ENCODE measurements at places on chromosomes 6 and 20.
A peak's percentile ranks its signal among the peaks of the same experiment; 100 is the strongest.

GRCh38 chr6:169045486-169045885 is 208.2 kb downstream of the THBS2 start:
- no peak for DNase-seq

GRCh38 chr6:135215563-135215962 is 34.5 kb downstream of the MYB start:
- DNase-seq = no peak

- DNase-seq = peak; percentile 11
These were observed at the start of gene FAM162B for GRCh38 chr6:116764961-116765841. TSS of gene FAM162B (minus strand) at chr6:116765719. CDS start at chr6:116765576, 143 bp downstream.

GRCh38 chr20:61169874-61170273 is 82.2 kb upstream of the CDH4 start:
- DNase-seq = no peak

DNA sequence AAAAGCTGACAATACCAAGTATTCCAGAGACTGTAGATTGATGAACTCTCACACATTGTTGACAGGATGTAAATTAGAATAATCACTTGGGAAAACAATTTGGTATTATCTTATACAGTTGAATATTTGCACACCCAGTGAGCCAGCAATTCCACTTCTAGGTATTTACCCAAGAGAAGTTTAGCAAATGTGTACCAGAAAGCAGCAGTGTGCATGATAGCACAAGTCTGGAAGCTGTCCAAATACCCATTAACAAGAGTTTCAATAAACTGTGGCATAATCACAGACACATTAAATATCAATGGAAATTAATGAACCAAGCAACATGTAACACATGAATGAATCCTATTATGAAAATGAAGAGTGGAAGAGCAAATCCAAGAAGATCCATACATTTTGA is 233.6 kb downstream of the TPBG start:
- no peak for DNase-seq

- no peak for DNase-seq
These were observed 9.4 kb upstream of the GMPR start for GRCh38 chr6:16228709-16229665.

GRCh38 chr20:4082406-4083097 is 67.2 kb upstream of the RNF24 start:
- no peak for DNase-seq

DNA sequence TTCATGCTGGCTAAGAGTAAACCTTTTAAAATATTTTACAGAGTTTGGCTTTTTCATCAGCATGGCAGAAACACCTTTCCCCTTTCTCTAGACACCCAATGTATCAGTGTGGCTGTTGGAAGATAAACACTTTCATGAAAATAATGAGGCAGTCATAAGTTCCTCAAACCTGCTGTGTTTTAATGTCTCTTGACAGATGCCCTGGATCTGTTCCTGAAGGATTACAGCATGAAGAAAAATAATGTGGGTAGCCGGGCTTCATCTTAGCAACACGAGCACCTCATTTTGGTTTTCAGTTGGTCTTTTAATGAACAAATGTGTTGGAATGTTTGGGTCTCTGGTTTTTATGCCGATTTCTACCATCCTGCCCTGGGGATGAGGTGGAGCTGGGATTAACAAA is 45.5 kb upstream of the UNC93A start:
- no peak for DNase-seq

DNA sequence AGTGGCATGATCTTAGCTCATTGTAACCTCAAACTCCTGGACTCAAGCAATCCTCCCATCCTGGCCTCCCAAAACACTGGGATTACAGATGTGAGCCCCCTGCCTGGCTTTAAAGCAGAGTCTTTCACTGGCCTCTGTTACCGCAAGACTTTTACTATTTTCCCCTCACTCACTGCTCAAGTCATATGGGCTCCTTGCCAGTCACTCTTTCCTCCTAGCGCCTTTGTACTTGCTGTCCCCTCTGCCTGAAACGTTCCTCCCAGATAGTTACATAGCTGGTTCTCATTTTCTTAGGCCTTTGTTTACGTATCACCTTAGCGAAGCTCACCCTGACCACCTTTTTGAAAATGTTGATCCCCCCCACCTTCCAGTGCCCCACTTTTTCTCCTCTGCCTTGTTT is 29.3 kb downstream of the RPRD1B start:
- DNase-seq = no peak

- DNase-seq = no peak
These were observed 776.4 kb downstream of the C6orf118 start for GRCh38 chr6:164533045-164533362.

DNA sequence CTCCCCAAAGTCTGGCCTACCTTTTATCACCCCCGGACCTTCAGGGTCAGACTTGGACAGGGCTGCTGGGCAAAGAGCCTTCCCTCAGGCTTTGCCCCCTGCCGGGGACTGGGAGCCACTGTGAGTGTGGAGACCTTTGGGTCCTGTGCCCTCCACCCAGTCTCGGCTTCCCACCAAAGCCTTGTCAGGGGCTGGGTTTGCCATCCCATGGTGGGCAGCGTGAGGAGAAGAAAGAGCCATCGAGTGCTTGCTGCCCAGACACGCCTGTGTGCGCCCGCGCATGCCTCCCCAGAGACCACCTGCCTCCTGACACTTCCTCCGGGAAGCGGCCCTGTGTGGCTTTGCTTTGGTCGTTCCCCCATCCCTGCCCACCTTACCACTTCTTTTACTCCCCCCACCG is 10.3 kb downstream of the VEGFA start:
- no peak for DNase-seq

DNA sequence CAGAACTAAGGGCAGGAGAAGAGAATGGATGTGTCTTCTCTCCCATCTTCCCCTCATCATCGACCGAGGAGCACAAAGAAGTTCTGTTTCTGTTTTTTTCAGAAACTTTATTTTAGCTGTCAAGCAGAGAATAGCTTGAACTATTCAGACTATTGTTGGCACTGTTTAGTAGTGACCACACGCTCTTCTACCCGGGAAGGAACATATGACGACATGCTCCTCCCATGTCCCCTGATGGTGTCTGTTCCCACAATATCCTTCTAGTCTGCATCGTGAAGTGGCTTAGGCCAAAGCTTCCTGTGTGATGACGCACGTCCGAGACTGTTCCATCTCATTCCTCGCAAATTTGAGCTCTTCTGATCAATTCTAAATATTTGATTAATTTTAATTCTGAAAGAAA is 27.2 kb upstream of the KIF25 start:
- no peak for DNase-seq

GRCh38 chr20:51437182-51437924 is 105.2 kb downstream of the NFATC2 start:
- no peak for DNase-seq

DNA sequence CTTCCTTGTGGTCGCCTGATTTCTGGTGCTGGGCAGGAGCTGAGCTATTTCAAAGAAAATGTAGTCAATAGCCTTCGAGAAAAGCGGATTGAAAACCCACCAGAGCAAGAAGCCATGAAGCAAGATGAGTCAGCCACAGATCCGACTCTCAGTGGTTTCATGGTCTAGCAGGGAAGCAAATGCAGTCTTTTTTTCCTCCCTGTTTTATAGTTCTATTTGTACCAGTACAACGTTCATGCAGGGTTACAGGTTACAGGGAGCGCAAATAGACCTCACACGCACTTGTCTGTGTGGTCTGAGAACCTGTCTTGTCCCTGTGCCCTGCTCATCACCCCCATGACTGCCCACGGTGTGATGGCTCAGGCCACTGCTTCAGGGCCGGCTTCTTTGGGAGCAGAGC is 309.8 kb upstream of the SUPT3H start:
- DNase-seq = no peak

- no peak for DNase-seq
These were observed 684.6 kb downstream of the DOK5 start for GRCh38 chr20:55160037-55160436.

DNA sequence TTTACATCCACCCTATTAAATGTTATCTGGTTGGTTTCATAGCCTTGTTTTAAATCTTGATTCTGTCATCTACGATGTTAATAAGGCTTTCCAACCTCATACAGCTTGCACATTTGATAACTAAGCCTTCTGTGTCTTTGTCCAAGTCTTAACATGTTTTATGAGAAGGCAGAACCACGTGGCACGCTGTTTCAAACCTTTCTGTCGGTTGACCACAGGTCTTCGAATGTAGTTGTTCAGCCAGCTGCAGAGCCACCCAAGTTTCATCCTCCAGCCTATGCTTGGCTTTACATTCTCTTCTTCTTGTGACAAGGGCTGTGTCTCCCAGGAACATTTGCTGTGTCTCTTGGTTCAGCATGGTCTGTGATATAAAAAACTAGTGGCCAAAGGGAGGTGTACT is 15.7 kb upstream of the SGK2 start:
- DNase-seq = peak; percentile 63

- no peak for DNase-seq
These were observed 49.4 kb downstream of the DTD1 start for GRCh38 chr20:18637224-18637623.

GRCh38 chr20:62317167-62317655 is 14.4 kb downstream of the ADRM1 start:
- DNase-seq = no peak

GRCh38 chr6:136401749-136402148 is 112.1 kb upstream of the BCLAF1 start:
- peak; percentile 9 for DNase-seq

DNA sequence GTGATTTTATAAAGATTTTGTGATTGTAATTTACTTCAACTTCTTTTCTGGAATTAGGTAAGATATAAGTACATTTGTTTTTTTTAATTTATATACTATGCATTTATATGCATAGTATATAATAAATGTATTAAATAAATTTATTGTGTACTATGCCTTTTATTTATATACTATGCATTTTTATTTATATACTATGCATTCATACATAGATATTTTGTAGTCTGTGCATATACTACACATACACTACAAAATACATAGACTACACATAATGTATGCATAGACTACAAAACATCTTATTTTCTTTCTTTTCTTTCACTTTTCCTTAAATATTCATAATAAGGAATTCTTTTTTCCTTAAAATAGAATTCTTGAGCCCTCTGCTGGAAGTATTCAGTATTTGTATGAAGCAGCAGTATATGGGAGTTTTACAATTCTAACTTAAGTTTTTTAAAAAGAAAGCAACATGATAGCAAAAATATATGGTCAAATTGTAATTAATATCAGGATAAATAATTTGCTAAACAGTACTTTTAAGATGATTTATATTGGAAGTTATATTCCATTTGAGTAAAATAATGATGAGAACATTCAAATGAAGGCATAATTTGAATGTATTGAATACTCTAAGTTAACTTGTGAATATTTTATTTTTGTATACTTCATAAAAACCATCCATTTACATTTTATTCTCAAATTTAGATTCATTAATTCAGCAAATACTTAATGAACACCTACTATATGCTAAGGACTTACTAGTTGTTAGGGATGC is 129.3 kb downstream of the KLHL32 start:
- DNase-seq = peak; percentile 28

DNA sequence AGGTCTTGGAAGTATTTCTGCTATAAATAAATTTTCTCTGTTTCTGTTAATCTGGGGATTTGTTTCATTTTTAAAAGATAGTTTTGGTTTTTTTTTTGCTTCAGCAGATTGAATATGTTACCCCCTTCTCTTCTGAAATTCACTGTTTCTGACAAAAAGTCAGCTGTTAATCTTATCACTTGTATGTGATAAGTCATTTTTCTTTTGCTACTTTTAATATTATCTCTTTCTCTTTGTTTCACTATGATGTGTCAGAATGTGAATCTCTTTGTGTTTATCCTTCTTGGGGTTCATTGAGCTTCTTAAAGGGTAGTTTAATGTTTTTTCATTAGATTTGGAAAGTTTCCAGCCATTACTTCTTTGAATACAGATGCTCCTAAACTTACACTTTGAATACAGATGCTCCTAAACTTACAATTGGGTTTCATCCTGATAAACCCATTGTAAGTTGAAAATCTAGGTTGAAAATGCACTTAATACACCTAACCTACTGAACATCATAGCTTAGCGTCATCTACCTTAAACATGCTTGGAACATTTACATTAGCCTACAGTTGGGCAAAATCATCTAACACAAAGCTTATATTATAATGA is 154.2 kb upstream of the COL21A1 start:
- no peak for DNase-seq

DNA sequence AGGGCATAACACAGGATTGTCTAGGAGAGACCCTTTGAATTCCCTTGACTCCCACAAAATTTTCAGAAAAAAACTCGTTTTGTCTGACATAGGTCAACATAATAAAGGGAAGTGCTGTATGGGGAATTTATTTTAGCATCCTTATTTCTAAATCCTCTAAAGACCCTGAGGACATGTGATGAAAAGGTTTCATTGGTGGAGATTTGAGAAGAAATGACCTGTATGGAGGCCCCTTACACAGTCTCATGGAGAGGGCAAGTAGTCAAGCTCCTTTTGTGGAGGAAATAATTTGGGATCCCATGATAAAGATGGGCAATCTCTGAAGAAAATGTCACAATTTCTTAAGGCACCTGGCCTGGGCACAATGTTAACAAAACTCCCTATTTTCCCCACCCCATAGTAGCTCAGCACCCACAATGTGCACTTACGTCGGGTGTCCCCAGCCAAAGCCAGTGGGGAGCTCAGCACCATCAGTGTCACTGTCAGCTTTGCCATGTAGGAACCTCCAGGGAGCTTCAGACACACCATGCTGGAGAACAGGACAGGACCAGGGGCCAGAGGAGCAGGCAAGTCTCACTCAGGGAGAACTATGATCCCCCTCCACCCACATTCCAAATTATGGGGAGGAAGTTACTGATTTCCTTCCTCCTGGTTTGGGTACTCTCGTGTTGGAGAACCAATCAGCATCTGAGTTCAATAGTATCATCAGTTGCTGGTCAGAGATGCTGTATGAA is at the start of gene HLA-DRB5:
Gene HLA-DRB5 (minus strand): TSS at position 591 of the 734 bp plus-strand sequence. CDS start 63 bp downstream, at position 528.
- no peak for DNase-seq

DNA sequence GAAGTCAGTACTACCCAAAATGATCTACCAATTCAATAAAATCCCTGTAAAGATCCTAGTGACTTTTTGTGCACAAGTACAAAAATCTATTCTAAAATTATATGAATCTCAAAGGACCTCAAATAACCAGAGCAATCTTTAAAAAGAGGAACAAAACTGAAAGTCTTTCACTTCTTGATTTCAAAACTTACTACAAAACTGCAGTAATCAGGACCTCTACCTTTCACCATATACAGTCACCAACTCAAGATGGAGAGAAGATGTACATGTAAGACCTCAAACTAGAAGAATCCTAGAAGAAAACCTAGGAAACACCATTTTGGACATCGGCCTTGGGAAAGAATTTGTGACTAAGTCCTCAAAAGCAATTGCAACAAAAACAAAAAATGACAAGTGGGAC is 109.5 kb upstream of the CD93 start:
- no peak for DNase-seq

- peak; percentile 64 for DNase-seq
These were observed 33.9 kb downstream of the SLC17A4 start for GRCh38 chr6:25788305-25788922.

DNA sequence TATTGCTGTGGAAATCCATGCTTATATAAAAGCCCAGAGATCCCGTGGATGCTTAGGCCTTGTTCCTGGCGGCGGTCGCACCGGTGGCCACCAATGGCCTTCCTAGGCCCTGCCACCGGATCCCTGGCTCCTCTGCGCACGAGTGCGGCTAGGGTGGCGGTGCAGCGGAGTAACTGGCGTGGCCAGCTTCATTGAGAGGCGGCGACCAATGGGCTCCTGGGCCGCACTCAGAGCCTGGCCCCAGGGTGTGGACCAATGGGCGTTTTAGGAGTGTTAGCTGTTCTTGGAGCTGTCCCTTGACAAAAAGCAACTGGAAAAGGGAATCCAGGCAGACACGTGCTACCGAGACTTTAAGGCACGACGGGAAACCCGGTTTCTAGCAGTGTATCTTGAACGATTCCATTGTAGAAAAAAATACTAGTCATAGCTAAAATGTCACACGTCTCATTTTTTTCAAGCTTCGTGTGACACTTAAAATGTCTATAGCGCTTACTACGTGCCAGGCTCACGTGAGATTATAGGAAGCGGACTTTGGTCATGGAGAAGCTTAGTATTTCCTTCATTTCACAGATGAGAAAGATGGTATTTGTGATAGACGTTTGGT is 1.7 kb downstream of the AMD1 start:
- DNase-seq = peak; percentile 89

All from epithelial cell of esophagus (primary cell).